ENCODE measurements at places on chromosomes 13 and 19.

DNA sequence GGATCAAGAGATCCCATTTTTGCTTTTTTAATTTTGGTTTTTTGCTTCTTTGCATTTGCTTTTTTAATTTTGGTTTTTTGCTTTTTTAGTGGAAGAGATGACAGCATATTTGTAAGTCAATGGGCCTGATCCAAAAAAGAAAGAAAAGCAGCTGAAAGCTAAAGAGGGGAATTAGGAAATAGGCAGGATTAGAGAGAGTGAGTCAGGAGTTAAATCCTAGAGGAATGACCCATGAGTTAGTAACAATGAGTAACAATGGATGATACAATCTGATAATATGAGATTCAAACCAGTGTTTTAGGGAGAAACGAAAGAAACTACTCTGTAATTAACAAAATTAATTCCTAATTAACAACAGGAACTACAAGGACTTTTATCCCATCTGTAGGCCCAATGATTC, 111.2 kb upstream of the SGCG start:
- no peak for DNase-seq

- no peak for DNase-seq
Observed at GRCh38 chr13:23701636-23702035, 131.4 kb downstream of the TNFRSF19 start.

GRCh38 chr19:14354445-14354844, 26.8 kb upstream of the ADGRE5 start:
- DNase-seq: no peak

DNA sequence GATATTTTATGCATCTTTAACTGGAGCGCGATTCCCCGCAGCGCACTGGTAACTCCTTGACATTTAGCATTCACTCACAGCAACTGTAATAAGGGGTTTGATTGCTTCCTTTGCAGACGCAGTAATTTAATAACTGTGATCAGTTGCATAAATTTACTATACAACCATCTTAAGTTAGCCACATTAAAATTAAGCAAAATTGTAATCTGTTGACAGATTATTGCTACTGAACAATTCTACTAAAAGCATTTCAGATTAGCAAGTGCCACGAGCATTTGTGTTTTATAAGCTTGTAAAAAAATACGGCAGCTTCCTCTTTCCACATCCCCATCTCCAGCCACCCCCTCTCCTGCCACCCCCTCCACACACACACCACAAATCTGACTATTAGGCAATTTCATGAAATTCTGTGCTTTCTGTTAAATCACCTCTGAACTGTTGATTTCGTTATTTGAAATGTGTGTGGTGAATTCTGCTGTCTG, 44.4 kb downstream of the TSHZ3 start:
- no peak for DNase-seq

GRCh38 chr19:13644645-13645044, 119.7 kb upstream of the MRI1 start:
- no peak for DNase-seq

GRCh38 chr19:57248646-57249045, 8.2 kb downstream of the ZNF805 start:
- no peak for DNase-seq

GRCh38 chr13:111184458-111185401, 69.6 kb downstream of the ARHGEF7 start:
- no peak for DNase-seq

- no peak for DNase-seq
Observed at GRCh38 chr19:14305706-14306105, 75.5 kb upstream of the ADGRE5 start.

DNA sequence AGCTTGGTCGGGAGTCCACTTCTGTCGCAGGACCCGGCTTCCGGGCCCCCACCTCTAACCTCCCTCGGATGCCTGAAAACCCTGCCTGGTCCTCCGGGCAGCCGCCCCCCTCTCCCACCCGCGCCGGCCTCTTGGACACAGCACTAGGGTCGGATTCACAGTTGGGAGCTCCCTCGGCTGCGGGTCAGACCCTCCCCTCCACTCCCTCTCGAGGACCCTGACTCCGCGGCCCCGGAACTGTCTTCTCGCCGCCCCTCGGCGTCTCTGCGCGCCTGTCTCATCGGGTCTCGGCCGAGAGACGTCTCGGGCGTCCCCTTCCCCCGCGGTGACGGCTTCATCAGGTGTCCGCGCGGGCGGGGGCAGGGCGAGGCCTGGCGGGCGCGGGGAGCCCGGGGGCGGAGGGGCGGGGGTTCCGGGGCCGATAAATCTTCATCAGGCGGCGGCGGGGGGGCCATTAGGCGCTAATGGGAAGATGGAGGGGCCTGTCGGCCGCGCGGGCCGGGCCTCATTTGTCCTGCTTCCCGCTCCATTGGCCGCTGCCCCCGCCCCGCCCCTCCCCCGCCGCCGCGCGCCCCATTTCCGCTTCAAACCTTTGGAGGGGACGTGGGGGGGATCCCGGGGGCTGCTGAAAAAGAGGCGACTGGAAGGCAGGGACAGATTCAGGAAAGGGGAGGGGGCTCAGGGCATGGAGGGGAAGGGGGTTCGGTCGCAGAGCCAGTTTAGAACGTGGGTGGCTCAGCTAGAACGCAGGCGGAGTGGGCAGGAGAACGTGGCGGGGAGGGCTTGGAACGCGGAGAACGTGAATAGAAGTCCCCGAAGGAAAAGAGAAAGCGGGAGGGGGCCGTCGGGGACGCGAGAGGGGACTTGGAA, 11.8 kb upstream of the ERFL start:
- DNase-seq: no peak

DNA sequence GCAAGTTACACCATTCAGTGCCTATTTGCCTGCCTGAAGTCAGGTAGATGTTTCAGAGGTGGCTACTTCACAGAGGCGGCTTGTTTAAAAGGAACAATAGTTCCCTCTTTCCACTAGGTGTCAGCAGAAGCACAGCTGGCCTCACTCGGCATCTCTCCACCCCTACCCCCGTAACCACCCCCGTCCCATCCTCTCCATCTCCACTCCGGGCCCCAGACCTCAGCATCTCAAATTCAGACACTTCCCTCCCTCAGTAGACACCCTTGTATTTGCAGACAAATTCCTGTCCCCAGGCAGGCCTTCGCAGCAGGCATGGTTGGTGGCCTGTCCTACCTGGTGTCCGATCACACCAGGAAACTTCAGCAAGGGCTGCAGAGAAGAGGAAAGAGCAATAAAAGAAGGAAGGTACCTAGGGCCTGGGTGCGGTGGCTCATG, 9.1 kb upstream of the DPP9 start:
- DNase-seq: peak; percentile 59

DNA sequence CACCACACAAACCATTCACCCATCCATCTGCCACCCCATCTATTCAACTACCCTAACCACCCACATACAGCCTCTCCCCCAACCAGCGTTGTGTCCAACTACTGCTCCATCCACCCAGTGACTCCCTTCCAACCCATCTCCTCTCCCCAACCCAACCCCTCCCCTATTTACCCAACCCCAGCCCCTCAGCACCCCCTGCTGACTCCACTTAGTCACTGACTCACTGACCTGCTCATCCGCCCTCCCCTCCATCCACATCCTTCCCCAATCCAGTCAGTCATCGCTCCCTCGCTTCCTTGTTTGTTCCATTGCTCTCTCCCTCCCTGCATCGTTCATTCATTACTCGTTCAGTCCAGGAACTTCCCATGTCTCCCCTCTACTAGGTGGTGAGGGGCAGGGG, 39.2 kb downstream of the KCNC3 start:
- DNase-seq: no peak

DNA sequence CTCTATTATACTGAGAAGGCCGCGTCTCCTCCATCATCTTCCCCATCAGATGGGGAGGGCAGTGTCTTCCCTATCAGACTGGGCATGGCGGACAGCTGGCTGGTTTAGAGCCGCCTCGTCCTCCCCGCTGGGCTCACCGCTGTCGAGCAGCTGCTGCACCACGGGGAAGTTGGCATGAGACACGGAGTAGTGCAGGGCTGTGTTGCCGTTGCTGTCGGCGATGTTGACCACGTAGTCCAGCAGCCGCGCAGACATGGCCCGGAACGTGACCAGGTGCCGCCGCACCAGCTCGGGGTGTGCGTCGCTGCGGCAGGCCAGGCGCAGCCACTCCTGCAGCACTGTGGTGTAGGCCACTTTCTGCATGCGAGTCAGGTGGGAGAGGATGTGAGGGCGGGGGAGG, 18.8 kb upstream of the SPC24 start:
- DNase-seq: no peak

DNA sequence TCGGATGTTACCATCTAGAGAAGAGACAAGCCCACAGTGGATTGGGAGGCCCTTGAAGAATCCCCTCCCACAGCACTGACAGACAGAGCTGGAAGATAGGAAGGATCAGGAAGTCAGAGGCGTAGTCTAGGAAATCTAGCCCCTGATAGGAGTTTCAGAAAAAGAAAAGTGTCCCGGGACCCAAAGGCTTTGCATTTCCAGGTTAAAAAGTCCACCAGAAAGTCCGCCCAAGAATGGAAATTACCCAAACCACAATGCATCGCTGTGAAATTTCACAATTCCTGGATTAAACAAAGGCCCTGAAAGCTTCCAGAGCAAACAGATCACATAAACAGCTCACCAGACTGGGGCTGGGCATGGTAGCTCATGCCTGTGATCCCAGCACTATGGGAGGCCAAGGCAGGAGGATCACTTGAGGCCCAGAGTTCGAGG, 146.9 kb downstream of the KDM4B start:
- DNase-seq: no peak

DNA sequence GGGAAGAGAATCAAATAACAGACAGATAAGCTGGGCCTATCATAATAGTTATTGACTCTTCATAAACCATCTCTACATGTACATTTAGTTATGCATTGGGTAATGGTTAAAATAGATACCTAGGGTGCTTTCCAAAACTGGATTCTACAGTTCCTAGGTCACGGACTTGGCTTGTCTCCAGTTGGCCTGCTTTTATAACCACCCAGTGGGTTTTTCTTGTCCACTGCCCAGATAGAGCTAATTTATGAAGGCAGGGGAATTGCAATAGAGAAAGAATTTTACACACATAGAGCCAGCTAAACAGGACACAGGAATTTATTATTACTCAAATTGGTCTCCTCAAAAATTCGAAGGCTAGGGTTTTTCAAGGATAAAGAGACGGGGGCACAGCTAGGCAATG, 97.3 kb downstream of the FAM216B start:
- no peak for DNase-seq

DNA sequence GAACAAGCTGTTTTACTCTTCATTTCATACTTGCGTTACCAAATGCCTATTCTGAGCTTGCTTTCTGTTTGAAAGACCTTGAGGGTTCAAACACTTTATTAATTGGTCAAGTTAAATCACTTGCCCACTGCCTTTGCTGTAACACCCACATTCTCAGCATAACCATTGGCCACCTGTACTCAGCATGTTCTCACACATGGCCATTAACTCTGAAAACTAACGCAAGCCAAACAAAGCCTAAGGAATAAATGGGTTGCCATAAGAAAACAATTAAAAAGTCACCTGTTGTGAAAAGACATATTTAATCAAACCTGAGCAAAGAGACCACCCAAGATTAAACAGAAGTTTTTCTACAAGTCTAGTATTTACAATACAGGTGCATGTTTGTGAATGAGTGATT, 517.2 kb upstream of the SPRY2 start:
- DNase-seq: no peak

DNA sequence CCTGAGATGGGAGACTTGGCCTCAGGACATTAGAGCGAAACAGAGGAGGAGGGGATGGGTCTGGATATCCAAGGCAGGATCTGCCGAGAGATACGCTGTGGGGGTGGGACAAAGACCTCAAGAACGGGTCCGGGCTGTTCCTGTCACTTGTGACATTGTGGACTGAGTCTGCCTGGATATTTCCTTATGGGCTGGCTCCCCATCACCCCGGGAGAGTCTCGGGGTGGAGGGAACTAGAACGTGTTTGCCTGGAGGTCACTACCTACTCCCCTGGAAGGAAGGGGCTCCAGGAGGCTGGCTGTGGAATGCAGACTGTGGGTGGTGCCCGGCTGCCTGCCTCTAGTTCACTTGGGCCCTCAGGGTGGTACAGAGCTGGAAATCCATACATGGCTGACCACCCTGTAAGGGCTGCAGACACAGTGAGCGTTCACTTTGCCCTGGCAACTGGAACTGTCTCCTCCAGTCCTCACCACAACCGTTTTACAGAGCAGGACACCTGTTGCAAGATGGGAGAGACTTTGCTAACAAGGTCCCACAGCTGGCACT, 26.4 kb downstream of the DNM2 start:
- no peak for DNase-seq

GRCh38 chr13:78786459-78786858, 127.5 kb upstream of the OBI1 start:
- no peak for DNase-seq

- DNase-seq: no peak
Observed at GRCh38 chr19:38060331-38060730, 153.3 kb downstream of the SIPA1L3 start.

GRCh38 chr19:24065865-24066604, 21.0 kb upstream of the ZNF254 start:
- DNase-seq: no peak

- DNase-seq: no peak
Observed at GRCh38 chr13:111456452-111457230, 136.2 kb downstream of the TEX29 start.

DNA sequence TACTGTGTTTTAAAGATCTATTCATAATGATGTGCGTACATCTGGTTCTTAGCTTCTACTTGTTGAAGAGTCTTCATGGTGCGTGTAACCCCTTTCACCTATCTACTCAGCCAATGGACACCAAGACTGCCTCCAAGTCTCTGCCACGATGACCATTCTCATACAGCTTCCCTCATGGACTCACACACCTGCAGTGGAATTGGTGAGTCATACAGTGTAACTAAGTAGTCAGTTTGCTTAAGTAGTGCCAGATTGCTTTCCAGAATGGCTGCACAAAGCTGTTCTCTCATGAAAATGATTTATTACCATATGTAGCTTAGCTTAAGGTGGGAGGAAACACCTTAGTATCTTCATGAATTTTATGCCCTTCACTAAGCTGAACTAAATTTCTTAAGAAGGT, 112.3 kb downstream of the AKAP11 start:
- DNase-seq: no peak

DNA sequence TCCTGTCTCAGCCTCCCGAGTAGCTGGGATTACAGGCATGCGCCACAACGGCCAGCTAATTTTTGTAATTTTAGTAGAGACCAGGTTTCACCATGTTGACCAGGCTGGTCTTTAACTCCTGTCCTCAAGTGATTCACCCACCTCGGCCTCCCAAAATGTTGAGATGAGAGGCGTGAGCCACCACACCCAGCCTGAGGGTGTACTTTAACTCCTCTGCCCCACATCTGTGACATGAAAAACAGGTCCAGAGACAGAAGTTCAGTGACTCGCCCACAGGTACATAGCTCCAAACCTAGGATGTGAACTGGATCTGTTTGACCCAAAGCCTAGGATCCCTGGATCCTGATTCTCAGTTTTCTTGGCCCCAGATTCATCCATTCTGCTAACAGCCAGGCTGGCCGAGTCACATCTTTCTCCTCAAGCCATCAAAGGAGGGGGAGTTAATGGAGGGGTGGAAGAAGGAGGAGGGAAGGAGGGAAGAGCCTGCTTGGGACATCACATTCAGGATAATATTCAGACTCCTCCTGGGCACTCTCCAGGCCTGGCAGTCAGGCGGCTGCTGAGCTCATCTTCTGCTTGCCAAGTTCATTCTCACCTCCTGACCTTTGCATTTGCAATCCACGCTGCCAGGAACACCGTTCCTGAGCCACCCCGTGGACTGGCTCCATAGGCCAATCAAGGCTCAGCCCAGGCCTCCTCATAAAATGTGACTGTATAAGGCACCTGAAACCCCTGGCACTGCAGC, 3.1 kb downstream of the SPC24 start:
- DNase-seq: no peak

GRCh38 chr19:32879741-32880140, 10.2 kb upstream of the SLC7A9 start:
- DNase-seq: no peak

Data from neuronal stem cell (in vitro differentiated cells).